Activated T-cell treated with anti-CD3 and anti-CD28 coated beads, Interleukin-2, amount 50 U/mL, for 48 hours (primary cell): ENCODE measurements at places on chromosomes 7 and 10.

GRCh38 chr10:95268438-95268837 lies 22.4 kb downstream of the PDLIM1 start:
- no peak for DNase-seq

DNA sequence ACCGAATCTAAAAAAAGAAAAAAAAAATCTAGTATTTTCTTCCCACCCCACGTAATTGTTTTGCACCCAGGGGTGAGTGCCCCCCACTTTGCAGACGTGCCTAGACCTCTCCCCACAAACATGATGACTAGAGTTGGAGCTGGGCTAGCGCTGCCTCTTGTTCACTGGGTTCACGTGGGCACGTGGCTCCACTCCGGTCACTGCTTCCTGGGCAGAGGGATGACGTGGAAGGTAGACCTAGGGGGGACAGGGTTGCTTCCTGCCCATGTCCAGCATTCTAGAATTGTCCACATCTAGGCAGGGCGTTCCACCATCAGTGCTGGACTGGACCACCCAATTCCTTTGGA lies 861 bp upstream of the LIMK1 start:
- no peak for DNase-seq

GRCh38 chr10:77834943-77835668 lies 91.4 kb downstream of the DLG5 start:
- DNase-seq, result no peak

GRCh38 chr10:7045891-7046599 lies 364.8 kb downstream of the SFMBT2 start:
- DNase-seq, result no peak

GRCh38 chr7:138838166-138838565 lies 40.2 kb upstream of the ATP6V0A4 start:
- no peak for DNase-seq

DNA sequence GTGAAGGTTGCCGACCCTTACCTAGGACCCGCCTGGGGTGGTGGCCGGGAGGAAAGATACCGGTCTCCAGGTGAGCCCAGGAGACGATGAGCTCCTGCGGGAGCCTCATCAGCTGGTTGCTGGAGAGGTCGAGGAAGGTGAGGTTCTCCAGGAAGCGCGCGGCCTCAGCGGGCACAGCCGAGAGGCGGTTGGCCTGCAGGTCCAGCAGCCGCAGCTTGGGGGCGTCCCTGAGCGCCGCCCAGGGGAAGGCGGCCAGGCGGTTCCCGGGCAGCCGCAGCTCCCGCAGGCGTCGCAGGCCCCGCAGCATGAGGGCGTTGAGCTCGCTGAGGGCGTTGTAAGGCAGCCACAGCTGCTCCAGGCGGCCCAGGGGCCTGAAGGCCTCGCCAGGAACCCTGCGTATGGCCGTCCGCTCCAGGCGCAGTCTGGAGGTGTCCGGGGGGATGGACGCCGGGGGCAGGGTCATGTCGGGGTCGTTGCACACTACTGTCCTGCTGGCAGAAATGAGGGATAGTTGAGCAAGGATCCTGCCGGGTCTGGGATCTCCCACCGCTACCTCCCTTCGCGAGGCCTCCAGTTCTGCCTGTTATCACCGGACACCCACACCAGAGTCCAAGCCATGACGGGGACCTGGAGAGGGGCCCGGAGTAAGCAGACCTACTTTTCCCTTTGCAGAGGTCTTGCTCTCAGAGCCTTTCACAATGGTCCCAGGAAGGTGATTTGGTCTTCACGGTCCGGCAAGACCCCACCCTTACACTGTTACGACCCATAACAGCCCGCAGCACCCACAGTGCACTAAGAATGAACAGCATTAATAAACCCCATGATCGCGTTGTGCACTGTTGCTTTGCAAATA lies 3.9 kb downstream of the LRIT1 start:
- no peak for DNase-seq

DNA sequence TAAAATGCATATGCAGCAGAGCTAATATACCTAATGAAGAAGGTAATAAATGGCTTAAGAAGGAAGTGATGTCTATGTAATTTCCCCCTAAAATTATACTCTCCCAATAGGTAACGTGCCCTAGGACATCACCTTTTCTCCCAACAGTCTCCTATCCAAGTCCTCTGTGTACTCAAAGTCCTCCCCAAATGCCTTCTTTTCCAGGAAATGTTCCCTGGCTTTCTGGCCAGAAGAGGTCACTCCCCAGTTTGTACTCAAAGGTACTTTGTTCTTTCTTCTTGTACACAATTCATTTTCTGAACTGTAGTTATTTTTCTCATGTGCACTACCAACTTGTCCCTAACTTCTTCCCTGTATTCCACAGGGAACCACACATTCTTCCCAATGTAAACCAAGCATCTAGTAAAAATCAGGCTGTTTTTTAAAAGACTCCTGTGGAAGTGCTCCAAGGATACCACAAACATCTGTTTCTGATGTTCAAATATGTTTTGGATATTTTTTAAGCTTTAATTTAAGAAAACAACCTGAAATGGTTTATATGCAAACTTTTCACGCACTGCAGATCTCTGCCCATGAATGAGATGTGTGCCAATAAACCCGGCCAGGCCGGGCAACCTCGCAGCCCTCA lies 262.3 kb upstream of the KLF14 start:
- no peak for DNase-seq

DNA sequence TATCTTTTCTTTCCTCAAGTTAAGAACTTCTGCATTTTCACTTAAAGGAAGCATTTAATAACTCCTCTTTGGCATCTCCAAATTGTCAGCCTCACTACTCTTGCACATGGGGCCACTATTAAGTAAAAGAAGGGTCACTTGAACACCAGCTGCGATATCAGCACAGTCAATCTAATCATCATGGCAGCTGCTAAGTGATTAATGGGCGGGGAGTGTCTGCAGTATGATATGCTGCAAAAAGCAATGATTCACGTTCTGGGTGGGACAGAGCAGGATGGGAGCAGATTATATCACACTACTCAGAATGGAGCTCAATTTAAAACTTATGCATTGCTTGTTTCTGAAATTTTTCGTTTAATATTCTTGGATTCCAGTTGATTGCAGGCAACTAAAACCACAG lies 447.4 kb upstream of the PFKP start:
- no peak for DNase-seq

DNA sequence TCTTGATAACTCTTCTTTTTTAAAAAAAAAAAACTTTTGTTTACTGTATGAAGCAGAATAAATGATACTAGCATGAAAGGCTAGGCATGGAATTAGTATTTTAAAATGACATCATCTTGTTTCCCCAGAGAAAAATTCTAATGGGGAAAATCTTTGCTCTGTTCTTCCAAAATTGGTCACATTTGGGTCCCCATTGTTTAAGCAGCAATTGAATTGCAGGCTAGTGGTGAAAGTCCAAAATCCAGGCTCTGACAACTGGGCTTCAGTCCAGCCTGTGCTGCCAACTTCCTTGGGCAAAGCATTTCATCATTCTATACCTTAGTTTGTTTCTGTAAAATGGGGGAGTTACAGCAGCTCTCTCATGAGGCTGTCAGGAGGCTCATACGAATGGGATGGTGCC lies 726.4 kb downstream of the KCNMA1 start:
- no peak for DNase-seq

- DNase-seq, result peak; percentile 44
Measured at GRCh38 chr10:30702860-30703259, 73.3 kb upstream of the LYZL2 start.

DNA sequence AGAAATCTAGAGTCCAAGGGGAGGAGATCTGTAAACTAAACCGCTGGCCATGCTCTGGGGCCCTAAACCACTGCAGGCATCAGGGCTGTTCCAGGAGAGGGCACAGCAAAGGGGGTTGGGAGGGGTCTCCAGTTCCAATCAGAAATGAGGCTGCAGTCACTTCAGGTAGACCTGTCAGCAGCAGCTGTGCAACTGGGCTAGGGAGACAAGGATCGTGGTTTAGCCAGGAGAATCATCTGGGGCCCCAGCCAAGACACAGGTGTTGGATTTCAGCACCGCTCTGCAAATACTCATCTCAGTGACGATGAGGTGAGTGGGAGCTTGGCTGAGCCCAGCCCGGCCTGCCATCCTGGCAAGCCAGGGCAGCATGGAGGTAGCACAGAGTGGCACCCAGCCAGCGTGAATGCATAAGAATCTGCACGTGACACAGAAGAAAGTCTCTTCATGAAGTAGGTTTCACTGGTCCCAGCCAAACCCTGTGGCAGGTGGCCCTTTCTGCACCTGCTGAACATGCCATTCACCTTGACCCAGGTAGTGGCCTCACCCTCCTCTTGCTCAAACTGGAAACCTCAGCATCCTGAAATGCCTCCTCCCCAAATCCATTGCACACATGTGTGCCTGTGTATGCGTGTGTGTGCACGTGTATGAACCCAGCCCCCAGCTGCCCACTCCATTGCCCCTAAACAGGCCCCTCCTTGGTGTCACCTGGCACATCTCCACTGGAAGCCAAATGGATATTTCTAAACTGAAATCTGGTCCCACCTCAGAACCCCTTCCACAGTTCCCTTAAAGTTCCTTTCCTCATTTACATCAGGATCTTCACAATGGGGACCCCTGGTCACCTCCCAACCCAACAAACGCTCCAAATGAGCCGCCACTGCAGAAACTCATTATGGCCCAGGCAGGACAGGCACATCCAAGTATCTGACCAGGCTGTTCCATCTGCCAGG lies 9.6 kb downstream of the GPRIN2 start:
- peak; percentile 17 for DNase-seq

DNA sequence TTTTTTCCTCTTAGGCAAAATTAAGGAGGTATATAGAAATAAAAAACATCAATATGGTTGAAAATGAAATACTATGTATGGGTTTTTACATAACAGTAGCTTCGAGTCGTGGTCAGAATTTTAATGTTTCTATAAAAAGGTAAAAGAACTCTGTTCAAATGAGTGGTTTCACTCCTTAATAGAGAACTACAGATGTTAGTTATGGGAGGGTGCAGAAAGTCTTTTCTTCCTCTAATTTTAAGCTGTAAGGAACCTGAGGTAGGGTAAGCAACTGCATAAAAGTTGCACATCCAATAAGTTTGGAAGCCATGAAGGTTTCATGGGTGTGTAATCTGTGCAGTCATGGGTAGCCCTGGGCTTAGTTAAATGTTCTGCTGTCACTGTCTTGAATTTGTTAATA lies 141.3 kb downstream of the SUGCT start:
- no peak for DNase-seq

- DNase-seq, result no peak
Measured at GRCh38 chr10:52245547-52245946, 68.5 kb upstream of the DKK1 start.

DNA sequence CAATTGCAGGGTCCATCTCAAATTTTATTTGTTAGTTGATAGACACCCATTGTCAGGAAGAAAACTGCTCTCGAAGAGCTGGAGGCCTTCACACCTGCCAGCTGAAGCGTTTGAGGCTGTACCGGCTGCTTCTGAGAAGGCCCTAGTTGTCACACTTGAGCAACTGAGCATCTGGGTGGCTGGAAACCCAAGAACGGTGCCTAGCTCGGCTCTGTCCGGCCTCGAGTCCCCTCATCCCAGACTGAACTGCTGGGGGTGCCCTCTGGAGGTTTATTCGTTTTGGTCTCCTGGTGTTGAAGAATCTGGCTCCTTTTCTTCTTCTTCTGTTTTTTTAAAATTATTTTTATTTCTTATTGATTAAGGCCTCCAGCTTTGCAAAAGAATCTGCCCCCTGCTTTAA lies 59.3 kb upstream of the EXOC6 start:
- no peak for DNase-seq
